ENCODE measurements at places on chromosomes 6 and 20. TPM values are rescaled to one million over a fixed set of nuclear protein-coding genes. Genes with fewer than 3 reads are reported as not detected.

The KCNK16 gene
- total RNA-seq, result not detected

The HUS1B gene
- total RNA-seq, result 1.2 TPM

The CDH26 gene
- 0.63 TPM for total RNA-seq

The OPRL1 gene
- 0.38 TPM for total RNA-seq

The SYCP2L gene
- not detected for total RNA-seq

- no peak for DNase-seq
Observed at GRCh38 chr20:25273046-25273445, 25.2 kb downstream of the PYGB start.

DNA sequence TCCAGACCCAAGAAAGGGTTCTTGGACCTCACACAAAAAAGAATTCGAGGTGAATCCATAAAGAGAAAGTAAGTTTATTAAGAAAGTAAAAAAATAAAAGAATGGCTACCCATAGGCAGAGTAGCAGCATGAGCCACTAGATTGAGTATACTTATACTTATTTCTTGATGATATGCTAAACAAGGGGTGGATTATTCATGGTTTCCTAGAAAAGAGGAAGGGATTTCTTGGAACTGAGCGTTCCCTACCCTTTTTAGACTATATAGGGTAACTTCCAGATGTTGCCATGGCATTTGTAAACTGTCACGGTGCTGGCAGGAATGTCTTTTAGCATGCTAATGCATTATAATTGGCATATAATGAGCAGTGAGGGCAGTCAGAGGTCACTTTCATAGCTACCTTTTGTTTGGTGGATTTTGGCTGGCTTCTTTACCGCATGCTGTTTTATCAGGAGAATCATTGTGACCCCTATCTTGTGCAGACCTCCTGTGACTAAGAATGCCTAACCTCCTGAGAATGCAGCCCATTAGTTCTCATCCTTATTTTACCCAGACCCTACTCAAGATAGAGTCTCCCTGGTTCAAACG is 44.3 kb downstream of the TENT5A start:
- no peak for DNase-seq

- peak; percentile 49 for DNase-seq
Observed at GRCh38 chr6:89952686-89953085, 58.4 kb downstream of the GJA10 start.

DNA sequence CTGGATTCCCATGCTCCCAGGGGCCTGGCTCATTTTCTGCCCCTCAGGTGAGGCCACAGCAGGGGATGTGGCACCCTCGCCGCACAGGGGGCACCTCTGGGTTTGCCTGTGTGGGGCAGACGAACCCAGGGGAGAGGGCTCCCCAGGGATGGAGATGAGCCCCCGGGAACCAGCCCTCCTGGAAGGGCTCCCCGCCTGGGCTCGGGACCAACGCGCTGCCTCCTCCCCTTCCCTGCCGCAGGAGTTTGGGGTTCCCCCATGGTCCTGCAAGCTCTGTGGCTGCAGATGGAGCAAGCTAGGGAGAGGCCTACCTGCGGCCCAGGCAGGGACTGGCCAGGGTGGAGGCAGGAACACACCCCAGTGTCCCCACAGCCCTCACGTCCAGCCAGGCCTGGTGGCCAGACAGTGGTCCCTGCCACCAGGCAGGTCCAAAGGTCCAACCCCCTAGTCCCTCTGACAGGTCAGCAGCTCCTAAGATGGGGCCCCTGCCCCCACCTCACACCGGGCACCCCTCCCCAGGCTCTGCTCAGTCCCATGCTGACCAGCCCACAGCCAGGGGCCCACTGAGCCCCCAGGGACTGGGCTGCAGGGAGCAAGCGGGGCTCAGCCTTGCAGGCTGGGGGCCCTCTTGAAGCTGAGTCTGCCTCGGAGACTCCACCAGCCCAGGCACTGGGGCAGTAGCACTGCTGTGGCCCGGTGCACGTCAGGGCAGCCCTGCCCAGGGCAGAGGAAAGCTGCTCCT is 13.7 kb downstream of the LAMA5 start:
- no peak for DNase-seq
